ENCODE measurements at places on chromosomes 6 and 20. TPM values are rescaled to one million over a fixed set of nuclear protein-coding genes. Genes with fewer than 3 reads are reported as not detected.

The WFDC2 gene
- not detected for total RNA-seq

The MYL9 gene
- 19.7 TPM for total RNA-seq

The LY6G6C gene
- under 0.01 TPM for total RNA-seq

The RBM38 gene
- 8.2 TPM for total RNA-seq

The PACRG gene
- total RNA-seq = under 0.01 TPM

The MUC22 gene
- total RNA-seq = not detected

The LTA gene
- not detected for total RNA-seq

The BACH2 gene
- under 0.01 TPM for total RNA-seq

The CNBD2 gene
- 2.7 TPM for total RNA-seq

The WASF1 gene
- 6.5 TPM for total RNA-seq

The ARMH2 gene
- total RNA-seq = not detected

Data from regular cardiac myocyte (primary cell).